Cerebellar nuclear complex (tissue), 1 donor: ENCODE measurements at places on chromosomes 2 and 18.

DNA sequence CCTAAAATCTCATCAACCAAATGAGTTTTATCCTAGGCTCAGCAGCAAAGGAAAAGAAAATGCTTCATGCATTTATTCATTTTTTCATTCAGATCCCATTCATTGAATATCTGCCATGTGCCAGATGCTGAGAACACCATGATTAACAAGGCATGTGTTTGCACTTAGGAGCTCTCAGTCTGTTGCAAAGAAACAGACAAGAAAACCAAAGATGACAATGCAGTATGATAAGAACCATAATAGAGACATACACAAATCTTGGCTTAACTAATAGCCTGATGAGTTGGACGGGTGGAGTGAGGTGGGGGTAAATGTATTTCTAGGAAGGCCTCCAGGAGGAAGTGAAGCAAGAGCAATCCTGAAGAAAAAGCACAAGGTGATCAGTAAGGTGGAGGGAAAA lies 177.8 kb upstream of the SCN7A start:
- DNase-seq, result no peak

GRCh38 chr2:85759257-85759613 lies 5.4 kb downstream of the ATOH8 start:
- DNase-seq, result no peak

DNA sequence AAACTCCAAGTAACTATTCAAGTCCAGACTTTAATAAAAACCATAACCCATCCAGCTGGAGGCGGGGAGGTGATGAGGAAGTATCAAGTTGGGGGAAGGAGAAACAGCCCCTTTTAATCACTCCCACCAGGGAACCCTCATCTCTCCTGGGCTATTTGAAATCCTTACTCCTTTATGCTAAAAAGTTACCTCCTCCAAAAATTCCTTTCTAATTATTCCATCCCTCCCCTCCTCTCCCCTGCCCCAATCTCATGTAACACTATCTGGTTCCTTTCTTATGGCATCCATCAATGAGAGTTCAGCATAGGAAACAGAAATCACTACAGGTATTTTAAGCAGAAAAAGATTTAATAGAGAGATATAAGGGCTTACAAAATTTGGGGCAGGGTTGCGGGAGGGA lies 9.3 kb upstream of the SLC14A2 start:
- no peak for DNase-seq

DNA sequence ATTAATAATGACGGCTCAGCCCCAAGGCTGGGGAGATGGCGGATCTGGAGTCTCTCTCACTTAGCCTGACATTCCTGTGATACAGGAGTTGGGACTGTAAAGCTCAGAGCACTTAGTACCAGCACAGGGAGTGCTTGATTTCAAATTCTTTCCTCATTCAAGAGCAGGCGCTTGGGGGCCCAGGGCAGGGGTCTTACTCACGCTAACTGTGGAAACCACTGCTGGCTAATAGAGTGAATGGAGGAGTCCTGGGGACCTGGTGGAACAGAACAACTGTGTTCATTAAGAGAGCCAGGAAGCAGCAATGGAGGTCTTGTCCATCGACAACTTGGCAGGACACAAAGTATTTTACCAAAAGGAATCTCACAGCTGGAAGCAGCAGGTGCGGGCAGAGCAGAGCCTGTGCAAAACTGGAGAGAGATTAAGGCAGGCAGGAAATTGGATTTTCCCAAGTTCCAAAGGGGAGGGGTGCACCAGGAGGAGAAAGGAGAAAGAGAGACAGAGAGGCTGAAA lies 358.9 kb downstream of the TNS1 start:
- no peak for DNase-seq

- DNase-seq, result no peak
Measured at GRCh38 chr2:33238111-33238510, 238.3 kb upstream of the RASGRP3 start.

GRCh38 chr2:85790499-85791188 lies 36.9 kb downstream of the ATOH8 start:
- no peak for DNase-seq

DNA sequence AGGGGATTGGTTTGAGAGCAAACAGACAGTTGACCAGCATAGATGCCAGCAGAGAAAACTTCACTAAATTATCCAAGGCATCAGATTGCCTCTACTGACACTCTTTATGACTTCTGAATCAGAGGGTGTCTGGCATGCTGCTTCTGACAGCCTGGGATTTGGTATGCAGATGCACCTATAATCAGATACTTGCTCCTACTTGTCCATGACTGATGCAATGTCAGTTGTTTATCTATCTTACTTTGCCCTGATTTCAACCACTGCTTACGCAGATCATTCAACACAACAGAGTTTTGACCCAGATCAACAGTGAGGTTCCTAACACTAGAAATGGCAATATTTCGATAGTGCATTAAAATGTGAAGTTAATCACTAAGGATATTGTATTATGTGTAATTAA lies 22.6 kb upstream of the CALCRL start:
- DNase-seq, result no peak

GRCh38 chr2:2527148-2527547 lies 196.1 kb upstream of the MYT1L start:
- DNase-seq, result no peak

DNA sequence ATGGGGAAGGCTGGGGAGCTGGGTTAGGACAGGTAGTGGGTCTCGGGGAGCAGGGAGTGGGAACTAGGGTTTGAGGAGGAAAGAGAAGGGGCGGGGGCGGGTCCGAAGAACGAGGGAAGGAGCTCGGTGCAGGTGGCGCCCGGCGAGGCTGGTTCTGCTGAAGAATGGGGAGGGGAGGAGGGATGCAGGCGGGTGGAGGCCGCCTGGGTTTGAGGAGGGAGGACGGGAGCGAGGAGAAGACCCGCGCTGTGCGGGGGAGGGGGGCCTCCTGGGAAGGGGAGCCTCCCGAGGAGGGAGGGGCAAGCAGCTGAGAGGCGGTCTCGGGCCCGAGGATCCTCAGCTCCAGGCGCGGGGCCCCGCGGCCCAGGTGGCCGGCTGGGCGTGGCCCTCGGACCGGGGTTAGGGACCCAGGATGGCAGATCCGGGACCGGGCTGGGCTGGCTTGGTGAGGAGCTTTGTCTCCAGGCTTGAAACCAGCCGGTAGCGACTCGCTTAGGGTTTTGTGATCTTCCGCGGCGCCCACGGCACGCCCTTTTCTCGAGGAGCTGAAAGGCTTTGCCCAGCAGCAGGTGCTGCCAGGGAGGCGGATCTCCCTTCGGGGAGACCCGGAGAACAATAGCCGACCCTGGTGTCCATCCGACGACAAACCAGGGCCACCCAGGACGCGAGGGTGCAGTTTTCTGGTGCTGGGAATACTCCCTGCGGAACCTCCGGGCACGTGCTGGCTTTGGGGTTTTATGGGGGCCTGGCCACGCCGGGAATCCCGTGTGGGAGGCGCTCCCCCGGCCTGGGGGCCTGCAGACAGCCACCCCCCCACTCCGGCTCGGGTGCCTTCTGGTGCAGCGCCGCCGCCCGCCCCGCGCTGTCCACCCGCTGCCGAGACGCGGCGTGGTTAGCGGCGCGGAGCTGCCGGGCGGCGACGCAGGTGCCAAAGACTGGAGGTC lies 1.4 kb downstream of the DPYSL5 start:
- DNase-seq, result no peak

GRCh38 chr18:78580835-78581339 lies 398.7 kb upstream of the SALL3 start:
- no peak for DNase-seq

GRCh38 chr2:176565641-176566323 lies 296.5 kb downstream of the MTX2 start:
- no peak for DNase-seq

- DNase-seq, result no peak
Measured at GRCh38 chr2:8566774-8567468, 114.9 kb upstream of the ID2 start.

DNA sequence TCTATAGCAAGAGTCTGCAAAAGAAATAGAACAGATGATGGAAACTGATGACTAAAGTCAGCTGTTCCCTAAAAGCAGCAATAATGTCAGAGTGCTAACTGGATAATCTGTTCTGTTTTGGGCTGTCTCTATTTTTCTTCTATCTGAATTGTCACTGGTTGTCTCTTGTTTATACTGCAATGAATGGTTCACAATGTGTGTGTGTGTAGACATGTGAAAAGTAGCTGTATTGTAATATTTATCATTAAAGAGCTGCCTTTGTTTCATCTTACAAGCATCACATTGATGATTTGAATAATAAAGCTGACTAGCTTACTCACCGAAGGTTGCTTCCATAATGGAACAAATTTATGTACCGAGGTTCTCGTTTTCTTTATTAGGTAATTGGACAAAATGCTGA lies 456.0 kb upstream of the ZEB2 start:
- DNase-seq, result no peak

GRCh38 chr2:149064856-149065630 lies 26.5 kb downstream of the LYPD6B start:
- DNase-seq, result no peak

DNA sequence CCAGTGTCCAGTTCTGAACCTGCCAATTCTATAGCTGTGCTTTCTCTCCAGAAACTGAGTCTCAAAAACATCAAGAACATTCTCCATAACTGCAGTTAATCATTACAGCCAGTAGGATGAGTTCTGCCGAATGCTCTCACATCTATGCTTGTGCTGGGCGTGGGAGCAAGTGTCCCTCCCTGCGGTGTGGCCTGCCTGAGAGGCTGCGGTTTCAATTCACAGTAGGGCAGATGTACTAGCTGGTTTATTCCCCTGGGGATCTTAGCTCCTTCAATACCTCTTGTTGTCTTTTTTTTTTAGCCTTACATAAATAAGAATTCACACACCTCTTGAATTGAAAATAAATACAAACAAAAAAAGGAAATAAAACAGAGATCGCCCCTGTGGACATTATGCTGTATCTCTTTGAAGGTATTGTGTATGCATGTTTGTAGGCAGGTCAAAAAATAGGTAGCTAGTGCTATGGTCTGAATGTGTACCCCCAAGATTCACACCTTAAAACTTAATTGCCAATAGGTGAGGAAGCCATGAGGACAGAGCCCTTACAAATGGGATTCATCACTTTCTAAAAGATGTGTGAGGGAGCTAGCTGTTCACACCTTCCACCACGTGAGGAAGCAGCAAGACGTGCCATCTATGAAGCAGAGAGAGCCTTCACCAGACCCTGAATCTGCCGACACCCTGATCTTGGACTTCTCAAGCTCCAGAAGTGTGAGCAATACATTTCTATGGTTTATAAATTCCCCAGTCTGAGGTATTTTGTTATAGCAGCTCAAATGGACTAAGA lies 74.3 kb downstream of the BCL2L11 start:
- no peak for DNase-seq
